ENCODE measurements at places on chromosomes 6 and 20.

DNA sequence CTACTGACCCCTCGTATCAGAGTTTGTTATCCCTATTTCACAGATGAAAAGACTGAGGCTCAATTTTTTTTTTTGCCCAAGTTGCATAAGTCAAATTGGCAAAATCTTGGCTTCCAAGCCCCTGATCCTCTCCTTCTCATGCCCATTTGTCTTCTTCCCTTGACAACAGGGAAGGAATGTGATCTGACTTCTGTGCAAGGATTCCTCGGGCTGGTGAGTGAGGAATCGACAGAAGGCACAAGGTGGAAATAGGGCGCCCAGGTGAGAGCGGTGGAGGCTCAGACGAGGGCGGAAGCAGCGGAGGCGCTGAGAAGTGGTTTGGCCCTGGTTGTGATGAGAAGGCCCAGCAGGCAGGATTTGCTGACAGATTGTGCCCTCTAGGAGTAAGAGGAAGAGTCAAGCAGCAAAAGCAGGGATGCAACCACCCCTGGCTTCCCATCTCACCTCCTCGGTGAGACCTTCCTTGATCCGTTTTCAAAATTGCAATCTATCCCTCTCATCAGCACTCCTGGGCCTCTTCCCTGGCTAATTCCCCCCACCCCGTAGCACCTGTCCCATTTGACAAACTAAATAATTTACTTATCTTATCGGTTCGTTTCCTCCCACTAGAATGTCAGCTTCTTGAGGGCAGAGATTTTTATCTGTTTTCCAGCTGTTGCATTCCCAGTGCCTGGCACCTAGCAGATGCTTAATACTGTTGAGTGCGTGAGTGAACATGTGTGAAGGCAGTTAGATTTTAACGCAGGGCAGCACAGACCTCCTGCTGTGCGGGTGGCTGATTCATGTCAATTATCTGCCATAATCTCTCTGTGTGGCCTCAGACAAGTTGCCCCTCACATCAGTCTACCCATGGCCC lies 3.7 kb upstream of the SIRPA start:
- DNase-seq, result no peak

DNA sequence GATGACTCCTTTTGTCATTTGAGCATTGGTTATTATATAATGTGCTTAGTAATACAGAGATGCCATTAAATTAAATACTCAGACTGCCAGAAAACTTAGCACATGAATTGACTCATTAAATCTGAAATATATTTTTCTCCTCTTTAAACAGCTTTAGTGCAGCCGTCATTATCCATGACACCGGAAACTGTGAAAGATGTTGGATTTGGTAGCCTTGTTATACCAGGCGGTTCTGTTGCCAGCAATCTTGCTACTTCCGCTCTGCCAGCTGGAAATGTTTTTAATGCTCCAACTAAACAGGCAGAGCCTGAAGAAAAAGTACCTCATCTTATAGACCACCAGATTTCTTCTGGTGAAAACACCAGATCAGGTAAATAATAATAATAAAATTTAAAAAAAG lies 97.6 kb downstream of the SCAF8 start:
- no peak for DNase-seq

GRCh38 chr6:85772641-85773040 lies 130.0 kb upstream of the SYNCRIP start:
- DNase-seq, result no peak

GRCh38 chr6:27879837-27880236 lies 32.4 kb downstream of the OR2B2 start:
- DNase-seq, result no peak

Data from stimulated activated CD4-positive, alpha-beta T cell treated with anti-CD3 and anti-CD28 coated beads, TNF-alpha, amount 100 ng/mL, for 1 hour (primary cell).